ENCODE measurements at places on chromosomes 5 and 9. TPM values are rescaled to one million over a fixed set of nuclear protein-coding genes. Genes with fewer than 3 reads are reported as not detected.
A peak's percentile ranks its signal among the peaks of the same experiment; 100 is the strongest.

The MYMK gene
- total RNA-seq = 1.4 TPM

GRCh38 chr9:35042081-35042604, 30.3 kb downstream of the VCP start:
- H3K36me3 ChIP-seq = no peaks in the 10 kb centered on the region
- H3K27me3 ChIP-seq = no peaks in the 10 kb centered on the region
- no peak overlapping the region for H3K27ac ChIP-seq
- no peak overlapping the region for H3K4me3 ChIP-seq
- H3K4me1 ChIP-seq = no peaks in the 10 kb centered on the region

DNA sequence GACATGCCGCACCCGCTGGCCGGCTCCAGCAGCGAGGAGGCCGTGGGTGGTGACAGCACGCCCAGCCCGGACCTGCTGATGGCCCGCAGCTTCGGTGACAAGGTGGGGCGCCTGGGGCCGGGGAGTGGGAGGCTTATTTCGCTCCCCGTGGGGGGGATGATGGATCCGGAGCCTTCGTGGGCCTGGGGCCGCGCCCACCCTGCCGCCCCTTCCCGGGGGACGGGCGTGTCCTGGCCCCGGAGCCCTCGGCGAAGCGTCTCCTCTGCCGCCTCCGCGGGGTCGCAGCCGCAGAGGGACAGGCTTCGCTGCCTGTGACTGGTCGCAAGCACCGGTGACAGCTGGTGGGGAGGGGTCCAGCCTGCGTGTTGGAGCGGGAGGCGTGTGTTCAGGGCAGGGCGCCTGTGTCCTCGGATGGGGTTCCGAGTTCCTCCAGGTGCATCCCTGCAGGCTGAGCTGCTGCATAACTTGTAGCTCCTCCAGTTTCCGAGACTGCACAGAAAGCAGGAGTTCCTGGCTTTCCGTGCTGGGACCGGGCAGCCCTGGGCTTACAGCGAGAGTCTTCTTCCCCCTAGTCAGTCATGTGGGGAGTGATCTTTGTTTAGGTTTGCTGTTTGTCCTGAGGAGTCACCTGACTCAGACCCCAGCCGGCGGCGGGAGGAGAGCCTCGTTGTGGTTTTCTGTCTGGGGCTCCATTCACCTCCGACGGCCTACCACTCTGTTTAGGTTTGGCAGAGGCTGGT, 666 bp downstream of the SNX30 start:
- H3K36me3 ChIP-seq = no peaks in the 10 kb centered on the region
- H3K4me3 ChIP-seq = peak overlapping the region; percentile 79
- no peaks in the 10 kb centered on the region for H3K27me3 ChIP-seq

DNA sequence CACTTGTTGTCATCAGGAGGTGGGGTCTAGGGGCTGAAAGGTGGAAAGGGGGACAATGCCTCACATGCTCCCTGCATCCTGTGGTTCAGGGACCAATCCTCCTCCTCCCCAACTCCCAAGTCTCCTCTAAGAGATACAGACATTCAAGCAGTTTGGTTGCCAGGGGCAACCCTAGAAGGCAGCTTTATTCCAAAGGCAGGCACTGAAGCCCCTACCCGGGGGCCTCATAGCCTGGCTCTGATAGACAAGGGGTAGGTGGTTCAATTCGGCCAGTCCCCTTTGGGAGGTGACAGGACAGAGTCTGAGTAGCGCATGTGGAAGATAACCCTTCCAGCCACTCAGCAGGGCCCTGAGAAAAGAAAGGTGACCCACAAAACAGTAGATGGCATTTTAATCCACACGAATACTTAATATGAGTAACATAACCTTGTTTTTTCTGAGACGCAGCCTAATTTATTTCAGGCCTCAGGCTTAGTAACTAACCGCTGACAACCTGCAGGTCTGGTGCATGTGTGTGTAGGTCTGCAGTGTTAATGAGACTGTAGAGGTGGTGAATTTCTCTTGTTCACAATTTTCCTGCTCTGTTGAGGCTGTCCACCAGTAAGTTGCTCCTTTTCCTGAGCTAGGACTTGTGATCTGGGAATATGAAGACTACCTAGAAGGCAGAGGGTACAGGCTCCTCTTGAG, 31.3 kb upstream of the HSPA9 start:
- H3K27me3 ChIP-seq = no peaks in the 10 kb centered on the region
- H3K27ac ChIP-seq = no peak overlapping the region
- peaks cover 8% of the 10 kb centered on the region for H3K4me1 ChIP-seq
- no peak overlapping the region for H3K4me3 ChIP-seq
- DNase-seq = no peak

The FOXD4L6 gene
- not detected for total RNA-seq

DNA sequence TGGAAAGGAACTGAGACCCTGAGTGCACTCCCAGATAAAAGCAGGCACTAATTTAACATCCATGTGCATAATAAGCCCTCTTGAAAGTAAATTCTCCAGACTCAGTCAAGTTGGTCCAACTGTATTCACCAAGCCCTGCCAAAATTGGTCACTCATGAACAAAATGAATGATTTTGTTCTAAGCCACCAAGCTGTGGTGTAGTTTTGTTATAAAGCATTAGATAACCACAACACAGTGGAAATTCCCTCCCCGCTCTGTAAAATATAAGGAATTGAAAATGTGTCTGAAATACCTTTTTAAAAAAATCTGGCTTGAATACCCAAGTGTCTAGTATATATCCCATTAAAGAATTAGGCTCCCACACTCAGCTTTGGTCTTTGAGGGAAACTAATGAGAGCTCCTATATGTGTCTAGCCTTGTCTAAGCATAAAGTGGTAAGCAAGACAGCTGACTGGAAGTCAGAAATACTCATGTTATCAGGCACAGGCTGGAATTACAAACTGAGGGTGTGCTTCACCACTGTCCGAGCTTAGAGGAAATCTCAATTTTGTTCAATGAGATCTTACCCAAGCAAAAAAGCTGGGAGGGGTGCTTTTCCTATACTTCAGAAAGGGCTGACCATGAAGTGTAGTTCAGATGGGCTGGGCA, 33.2 kb downstream of the IDNK start:
- no peak for DNase-seq
- H3K4me3 ChIP-seq = no peak overlapping the region
- H3K27me3 ChIP-seq = no peaks in the 10 kb centered on the region

The TOR4A gene
- 3.9 TPM for total RNA-seq

- H3K36me3 ChIP-seq = no peaks in the 10 kb centered on the region
- H3K4me3 ChIP-seq = no peak overlapping the region
- no peak for DNase-seq
- H3K27ac ChIP-seq = no peak overlapping the region
These were observed 551.0 kb downstream of the ZNF608 start for GRCh38 chr5:124195411-124195810.

DNA sequence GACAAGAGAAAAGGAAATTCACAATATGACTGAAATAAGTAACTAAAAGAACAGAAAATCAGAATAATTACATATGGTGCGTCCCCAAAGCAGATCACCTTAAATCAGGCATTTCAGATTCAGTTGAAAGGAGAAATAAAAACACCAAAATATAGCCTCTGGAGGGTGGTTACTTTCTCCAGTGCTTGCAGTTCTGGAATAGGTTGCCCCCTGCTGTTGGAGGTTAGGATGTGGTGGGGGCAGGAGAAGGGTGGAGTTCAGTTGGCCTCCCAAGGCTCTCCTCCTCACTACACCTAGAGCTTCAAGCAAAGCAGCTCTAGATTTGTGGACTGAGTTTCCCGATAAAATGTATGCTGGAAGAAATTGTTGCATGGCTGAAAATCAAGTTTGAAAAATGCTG, 338.2 kb upstream of the TLE4 start:
- H3K27ac ChIP-seq = no peak overlapping the region
- DNase-seq = no peak
- no peaks in the 10 kb centered on the region for H3K27me3 ChIP-seq
- no peak overlapping the region for H3K4me3 ChIP-seq

- no peaks in the 10 kb centered on the region for H3K36me3 ChIP-seq
- no peak overlapping the region for H3K27ac ChIP-seq
- no peak overlapping the region for H3K4me3 ChIP-seq
These were observed 102.2 kb upstream of the CLINT1 start for GRCh38 chr5:157961176-157961575.

The LCN9 gene
- total RNA-seq = not detected

- H3K27me3 ChIP-seq = no peaks in the 10 kb centered on the region
- H3K27ac ChIP-seq = no peak overlapping the region
- DNase-seq = no peak
- no peaks in the 10 kb centered on the region for H3K36me3 ChIP-seq
- no peak overlapping the region for H3K4me3 ChIP-seq
- no peaks in the 10 kb centered on the region for H3K4me1 ChIP-seq
These were observed 550.1 kb upstream of the CDH18 start for GRCh38 chr5:20537911-20538703.

- H3K4me3 ChIP-seq = no peak overlapping the region
- no peak for DNase-seq
- H3K27ac ChIP-seq = no peak overlapping the region
- no peaks in the 10 kb centered on the region for H3K4me1 ChIP-seq
- no peaks in the 10 kb centered on the region for H3K27me3 ChIP-seq
These were observed 28.9 kb downstream of the CDH9 start for GRCh38 chr5:27009540-27009915.

GRCh38 chr9:69905851-69906250, 85.2 kb downstream of the CFAP95 start:
- no peaks in the 10 kb centered on the region for H3K4me1 ChIP-seq
- no peaks in the 10 kb centered on the region for H3K36me3 ChIP-seq
- no peak overlapping the region for H3K4me3 ChIP-seq
- H3K27me3 ChIP-seq = no peaks in the 10 kb centered on the region

DNA sequence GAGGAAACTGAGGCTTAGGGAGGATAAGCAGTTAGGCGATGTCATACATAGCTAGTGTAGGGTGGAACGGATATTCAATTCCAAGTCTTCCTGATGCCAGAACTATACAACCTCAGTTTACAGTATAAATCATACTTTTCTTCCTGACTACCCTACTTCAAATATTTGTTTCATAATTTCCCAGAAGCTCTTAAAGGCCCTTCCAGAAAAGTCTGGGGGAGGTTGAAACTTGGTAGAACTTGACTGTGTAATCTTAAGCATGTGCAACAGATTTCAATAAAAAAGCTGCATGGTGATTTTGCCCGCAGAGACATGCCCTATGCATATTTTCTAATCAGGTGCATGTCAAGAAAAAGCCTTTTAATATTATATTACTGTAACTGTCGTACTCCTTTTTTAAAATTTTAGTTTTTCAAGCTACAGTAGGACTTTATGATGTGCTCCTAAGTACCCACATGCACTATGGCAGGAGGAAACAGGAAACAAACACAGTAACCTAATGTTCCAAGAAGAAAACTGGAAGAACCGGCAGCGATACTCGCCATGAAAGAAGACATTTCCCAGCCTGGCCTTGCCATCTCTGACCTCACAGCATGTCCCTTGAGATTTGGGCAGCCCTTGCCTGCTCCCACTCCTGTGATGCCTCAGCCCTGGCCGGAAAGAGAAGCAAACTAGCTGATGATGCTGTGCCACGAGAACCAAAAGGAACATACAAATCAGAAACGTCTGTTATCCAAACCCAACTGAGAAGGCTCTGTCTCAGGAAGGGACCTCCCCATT, 266.0 kb downstream of the EFNA5 start:
- DNase-seq = no peak
- H3K36me3 ChIP-seq = no peaks in the 10 kb centered on the region
- no peaks in the 10 kb centered on the region for H3K27me3 ChIP-seq
- H3K4me3 ChIP-seq = no peak overlapping the region

DNA sequence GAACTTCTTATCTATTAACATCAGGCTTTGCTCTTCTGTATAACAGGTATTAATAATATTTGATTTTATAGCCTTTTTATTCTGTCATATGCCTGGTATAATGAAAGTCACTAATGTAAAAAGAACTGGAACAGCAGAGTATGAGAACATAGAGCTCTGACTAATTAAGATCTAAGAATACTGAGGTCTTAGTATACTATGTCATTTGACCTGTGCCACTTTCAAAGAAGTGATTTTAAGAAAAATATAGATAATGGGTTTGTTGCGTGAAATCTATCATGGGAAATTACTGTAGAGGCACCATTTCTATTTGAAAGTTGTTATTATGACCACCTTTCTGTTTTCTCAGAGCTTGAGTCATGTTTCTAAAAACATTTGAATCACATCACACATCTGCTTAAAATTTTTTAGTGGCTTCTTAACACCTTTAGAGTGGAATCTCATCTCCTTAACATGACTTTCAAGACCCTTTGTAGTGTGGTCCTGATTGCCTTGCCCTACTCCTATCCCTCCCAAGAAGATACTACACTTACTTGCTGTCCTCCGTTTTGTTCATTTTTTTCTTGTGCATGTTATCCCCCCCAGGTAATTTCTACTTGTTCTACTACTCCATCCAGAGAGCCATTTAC, 14.3 kb downstream of the WDR36 start:
- peaks cover 2% of the 10 kb centered on the region for H3K36me3 ChIP-seq
- H3K27ac ChIP-seq = no peak overlapping the region
- no peaks in the 10 kb centered on the region for H3K27me3 ChIP-seq
- no peak overlapping the region for H3K4me3 ChIP-seq
- H3K4me1 ChIP-seq = no peaks in the 10 kb centered on the region

DNA sequence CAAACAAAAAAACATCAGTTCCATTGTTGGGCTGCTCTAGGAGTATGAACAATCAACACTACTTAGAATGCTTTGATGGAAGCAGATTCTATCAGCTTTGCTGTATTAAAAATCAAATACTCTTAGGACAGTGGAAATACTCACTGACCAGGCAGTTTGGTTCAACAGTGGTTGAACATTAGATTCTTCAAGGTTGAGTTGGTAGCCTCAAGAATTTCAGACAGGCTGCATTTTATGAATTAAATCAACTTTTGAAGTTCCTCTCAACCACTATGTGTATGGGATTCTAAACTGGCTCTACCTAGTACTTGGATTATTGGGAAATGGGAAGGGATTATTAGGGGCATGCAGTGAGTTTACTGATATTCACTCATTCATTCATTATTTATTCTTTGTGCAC, 35.0 kb downstream of the ACTBL2 start:
- H3K36me3 ChIP-seq = no peaks in the 10 kb centered on the region
- no peaks in the 10 kb centered on the region for H3K27me3 ChIP-seq
- H3K4me3 ChIP-seq = no peak overlapping the region

The N4BP3 gene
- total RNA-seq = 0.84 TPM

The GALNT12 gene
- total RNA-seq = 6.0 TPM

DNA sequence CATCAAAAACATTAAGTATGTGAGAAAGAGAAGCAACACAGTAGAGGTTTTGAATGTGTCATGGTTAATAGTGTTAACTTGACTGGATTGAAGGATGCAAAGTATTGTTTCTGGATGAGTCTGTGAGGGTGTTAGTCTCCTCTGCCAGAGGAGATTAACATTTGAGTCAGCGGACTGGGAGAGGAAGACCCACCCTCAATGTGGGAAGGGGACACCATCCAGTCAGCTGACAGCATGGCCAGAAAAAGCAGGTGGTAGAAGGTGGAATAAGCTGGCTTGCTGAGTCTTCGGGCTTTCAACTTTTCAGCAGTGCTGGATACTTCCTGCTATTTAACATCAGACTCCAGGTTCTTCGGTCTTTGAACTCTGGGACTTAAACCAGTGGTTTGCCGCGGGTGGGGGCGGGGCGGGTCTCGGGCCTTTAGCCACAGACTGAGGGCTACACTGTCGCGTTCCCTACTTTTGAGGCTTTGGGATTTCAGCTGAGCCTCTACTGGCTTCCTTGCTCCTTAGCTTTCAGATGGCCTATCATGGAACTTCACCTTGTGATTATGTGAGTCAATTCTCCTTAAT, 309.9 kb upstream of the ST8SIA4 start:
- no peaks in the 10 kb centered on the region for H3K36me3 ChIP-seq
- H3K27ac ChIP-seq = no peak overlapping the region
- H3K4me3 ChIP-seq = no peak overlapping the region
- H3K4me1 ChIP-seq = no peaks in the 10 kb centered on the region
- no peak for DNase-seq
- no peaks in the 10 kb centered on the region for H3K27me3 ChIP-seq

The ITGA1 gene
- 26.8 TPM for total RNA-seq

The ISOC1 gene
- 9.3 TPM for total RNA-seq

GRCh38 chr5:38291355-38291754, 33.0 kb downstream of the EGFLAM start:
- H3K4me3 ChIP-seq = no peak overlapping the region
- H3K27ac ChIP-seq = no peak overlapping the region
- no peaks in the 10 kb centered on the region for H3K4me1 ChIP-seq
- no peaks in the 10 kb centered on the region for H3K36me3 ChIP-seq

The DMRTA1 gene
- 1.3 TPM for total RNA-seq

Data from tibial nerve (tissue), 4 donors.